ENCODE measurements at places on chromosomes 16 and 17.

DNA sequence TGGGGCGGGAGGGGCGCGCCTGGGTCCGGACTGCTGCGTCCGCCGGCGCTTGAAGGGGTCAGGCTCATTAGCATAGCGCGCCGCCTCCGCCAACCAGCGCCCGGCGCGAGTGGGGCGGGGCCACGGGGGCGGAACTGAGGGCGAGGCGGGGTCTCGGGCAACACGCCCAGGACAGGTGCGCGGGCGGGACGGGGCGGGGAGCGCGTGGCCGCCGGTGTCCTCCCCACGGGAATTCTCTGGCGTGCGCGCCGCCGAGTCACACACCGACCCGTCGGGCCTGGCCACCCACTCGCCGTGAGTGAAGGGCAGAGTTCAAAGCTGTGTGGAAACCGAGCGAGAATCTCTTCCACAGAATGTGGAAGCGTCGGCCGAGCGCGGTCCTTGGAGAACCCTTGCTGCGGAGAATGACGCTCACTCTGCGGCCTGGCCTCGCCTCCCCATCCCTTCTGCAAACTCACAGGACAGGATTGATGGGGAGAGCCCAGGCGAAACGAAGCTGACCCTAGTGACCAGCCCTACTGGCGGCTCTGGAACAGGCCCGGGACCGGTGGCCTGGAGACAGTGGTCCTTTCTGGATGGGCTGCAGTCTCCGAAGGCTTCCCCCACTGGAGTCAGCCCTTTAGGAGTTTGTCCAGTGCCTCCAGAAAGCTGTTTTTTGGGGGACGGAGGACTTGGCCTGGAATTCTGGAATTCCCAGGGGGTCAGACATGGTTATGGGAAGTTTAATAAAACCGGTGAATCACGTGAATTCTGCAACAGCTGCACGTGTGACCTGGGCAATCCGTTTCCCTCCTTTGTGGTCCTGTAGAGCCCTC, at the start of gene SNAI3:
Gene SNAI3, minus strand, starts transcription at position 69 of the 815 bp plus-strand sequence. CDS start 101 bp downstream, outside the sequence.
- DNase-seq: no peak

DNA sequence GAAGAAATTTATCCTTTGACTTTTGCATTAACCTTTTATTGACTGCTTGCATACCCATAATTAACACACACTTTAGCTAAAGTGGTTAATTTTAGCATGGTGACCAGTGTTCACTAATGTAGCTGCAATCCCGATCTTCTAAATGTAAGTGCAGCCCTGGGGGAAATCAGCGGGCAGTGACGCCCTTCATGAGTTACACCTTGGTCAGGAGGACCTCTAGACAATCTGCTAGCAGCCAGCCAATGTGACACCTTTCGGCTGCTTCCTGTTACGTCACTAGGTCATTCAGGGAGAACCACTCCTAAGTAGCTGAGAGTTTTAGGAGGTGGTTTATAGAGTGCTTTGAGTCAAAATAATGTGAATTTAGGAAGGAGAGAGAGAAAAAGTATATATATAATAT, 180.5 kb downstream of the IRX3 start:
- no peak for DNase-seq

GRCh38 chr17:82153745-82154375, 55.8 kb upstream of the FASN start:
- peak; percentile 55 for DNase-seq

DNA sequence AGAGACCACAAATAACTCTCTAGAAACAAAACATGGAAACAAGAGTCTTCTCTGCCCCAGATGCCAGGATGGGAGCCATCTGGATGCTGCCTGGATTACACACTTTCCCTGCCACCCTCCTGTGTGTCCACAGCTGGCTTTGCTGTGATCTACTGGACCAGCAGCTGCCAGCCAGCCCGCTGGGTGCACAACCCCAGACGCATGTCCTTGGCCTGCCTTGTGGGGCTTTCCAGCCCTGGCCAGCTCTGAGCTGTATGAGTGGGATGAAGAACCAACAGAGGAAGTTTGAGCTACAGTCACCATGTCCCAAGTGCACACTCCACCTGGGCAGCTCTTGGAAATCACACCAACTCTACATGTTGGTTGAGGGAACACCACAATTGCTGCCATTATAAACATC, 57.0 kb upstream of the TNRC6C start:
- DNase-seq: no peak

DNA sequence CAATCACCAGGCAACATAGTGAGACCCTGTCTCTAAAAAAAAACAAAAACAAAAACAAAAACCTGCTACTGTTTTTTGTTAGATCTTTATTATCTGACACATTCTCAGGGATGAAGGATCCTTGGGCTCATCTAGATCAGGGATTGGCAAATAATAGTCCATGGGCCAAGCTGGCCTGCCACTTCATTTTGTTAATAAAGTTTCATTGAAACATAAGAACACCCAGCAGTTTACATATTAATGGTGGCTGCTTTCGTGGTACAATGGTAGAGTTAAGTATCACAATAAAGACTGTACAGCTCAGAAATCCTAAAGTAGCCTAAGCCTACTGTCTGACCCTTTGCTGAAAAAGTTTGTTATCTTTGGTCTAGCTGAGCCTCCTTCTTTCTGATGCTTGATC, 32.9 kb upstream of the CLEC18A start:
- no peak for DNase-seq

- DNase-seq: no peak
These were observed 4.3 kb downstream of the TSR3 start for GRCh38 chr16:1347286-1347855.

GRCh38 chr17:70157151-70157550, 12.2 kb upstream of the KCNJ2 start:
- no peak for DNase-seq

- DNase-seq: no peak
These were observed 175.9 kb downstream of the SPECC1 start for GRCh38 chr17:20184977-20185619.

DNA sequence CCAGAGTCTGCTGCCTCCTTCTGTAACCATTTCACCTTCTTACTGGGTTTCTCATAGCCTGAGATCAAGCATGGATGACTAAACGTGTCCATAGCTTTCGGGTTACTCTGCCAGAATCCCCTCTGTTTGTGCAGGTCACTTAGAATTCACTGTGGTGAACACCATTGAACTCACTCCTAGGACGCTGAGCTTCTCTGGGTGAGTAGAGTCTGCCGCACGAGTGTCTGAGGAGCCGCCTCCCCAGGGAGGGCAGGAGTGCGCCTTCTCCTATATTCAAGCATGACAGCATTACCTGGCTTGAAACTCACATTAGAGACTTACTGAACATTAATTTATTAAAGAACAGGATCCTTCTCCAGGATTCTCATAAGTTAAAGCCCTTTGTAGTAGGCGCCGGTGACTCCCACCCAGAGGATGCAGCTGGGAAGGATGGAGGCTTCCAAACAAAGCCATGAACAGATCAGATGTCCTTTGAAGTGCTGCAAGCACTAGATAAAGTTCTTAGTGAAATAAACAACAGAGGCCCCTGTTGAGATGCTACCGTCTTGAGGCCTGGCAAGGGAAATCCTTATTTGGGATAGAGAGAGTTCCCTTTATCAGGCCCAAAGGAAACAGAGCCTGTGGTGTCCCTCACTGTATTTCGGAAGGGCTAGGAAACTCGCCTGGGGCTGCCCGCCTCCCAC, 144.6 kb upstream of the PLCG2 start:
- DNase-seq: no peak

DNA sequence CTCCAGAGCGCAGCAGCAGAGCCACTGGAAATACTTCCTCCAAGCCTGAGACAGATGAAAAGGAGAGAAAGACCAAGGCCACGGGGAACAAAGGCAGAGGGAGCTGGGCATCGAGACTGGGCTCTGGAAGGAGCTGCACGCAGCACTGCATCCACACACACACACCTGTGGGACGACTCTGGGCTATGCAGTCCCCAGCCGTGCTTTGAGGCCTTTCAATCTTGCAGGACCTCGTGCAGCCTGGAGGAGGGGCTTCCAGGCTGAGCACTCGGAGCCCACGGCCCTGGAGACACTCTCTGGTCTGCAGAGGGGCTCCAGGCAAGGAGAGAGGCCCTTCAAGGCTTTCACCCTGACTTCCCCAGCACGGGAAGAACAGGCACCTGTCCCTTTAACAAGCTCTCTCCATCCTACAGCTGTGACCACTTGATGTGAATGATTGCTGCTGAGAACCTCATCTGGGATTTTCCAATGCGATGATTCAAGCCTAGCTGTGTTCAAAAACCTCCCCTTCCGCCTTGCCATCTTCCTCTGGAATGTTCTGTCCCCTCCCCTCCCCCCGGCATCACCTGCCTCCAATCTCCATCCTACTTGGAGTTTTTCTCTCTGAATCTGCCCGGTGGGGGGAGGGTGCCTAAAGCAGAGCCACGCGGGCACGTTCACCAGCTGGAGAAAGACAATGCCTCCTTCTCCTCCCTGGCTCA, 37.5 kb downstream of the RBFOX3 start:
- no peak for DNase-seq

DNA sequence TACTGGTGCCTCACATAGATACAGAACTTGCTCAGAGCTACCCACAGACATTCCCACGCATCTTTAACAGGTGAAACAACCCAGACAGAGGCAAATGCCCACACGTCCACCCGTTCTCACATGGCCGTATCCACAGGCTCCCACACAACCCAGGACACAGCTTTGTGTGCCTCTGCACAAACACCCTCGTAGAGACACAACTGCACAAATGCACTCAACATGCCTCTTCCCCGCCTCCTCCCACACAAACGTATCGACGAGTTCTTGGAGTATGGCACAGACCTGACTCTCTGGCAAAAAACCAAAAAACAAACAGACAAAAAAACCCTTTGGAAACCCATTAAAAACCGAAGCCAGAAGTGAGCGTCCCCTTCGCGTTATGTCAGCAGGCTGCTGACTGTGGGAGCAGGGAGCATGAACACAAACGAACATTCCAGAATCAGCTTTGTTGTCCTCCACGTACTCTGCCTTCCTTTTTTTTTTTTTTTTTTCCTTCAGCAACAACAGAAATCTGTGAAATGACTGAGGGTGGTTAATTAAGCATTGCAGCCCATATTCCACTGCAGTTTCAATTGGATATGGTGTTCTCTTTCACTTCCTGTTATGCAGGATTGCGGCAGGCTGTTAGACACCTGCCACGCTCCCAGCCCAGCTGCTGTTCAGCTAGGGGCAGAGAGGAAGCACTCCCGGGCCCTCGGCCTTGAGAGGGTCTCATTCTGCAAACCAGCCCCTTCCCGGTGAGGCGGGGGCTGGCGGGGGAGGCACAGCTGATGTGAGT, 313.7 kb downstream of the MAF start:
- no peak for DNase-seq

DNA sequence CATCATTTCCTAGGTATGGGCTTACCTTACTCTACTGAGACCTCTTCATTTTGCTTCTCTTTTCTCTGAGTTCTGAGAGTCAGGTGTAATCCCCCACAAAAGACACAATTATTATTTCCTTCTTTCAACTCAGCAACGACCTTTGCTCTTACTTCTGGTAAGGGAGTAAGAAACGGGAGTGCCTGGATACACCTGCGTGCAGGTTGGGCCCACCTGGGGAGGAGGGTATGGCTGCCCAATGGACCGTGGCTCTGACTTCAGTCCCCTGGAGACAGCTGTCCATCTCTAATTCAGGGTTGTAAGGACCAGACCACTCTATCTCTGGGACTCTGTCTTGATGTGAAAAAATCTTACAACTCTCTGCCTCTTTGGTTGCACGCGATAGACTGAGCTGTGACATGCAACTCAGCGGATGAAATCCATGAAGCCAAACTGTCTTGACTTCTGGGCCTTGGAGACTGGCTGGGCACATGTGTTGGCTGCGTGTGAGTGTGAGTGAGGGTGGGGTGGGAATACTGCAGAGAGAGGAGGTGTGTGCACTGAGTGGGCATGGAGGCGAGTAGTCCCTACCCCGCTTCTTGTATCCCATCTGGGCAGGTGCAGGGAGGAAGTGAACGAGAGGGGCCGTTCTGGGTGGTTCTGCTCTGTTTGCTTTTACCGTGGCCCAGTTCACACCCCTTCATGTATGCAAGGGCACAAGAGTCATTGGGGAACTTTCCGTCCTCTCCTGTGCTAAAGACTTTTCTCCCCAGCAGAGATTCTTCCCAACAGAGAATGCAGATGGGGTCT, 1.2 kb downstream of the TMEM238L start:
- DNase-seq: no peak

DNA sequence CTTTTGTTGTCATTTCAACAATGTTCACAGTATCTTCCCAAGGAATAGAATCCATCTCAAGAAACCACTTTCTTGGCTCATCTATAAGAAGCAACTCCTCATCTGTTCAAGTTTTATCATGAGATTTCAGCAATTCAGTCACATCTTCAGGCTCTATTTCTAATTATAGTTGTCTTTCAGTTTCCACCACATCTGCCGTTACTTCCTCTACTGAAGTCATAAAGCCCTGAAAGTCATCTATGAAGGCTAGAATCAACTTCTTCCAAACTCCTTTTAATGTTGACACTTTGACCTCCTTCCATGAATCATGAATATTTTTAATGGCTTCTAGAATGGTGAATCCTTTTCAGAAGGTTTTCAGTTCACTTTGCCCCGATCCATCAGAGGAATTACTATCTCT, 102.1 kb downstream of the CDH13 start:
- DNase-seq: no peak

- DNase-seq: peak; percentile 94
These were observed at the start of gene TMEM100 for GRCh38 chr17:55722742-55723487. TSS of gene TMEM100 (minus strand) at chr17:55722864. CDS start at chr17:55721070, 1,794 bp downstream.

DNA sequence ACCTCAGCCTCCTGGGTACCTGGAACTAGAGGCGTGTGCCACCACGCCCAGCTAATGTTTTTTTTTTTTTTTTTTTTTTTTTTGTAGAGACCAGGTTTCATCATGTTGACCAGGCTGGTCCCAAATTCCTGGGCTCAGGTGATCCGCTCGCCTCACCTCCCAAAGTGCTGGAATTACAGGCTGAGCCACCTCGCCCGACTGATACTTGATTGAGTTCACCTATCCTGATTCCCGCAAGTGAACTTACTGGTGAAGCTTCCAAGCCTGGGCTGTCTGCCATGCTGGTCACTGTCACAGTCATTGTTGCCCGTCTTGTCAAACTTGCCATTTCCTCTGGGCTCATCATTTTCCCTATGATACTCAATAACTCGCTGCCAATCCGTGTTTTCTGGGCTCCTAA, 71.1 kb upstream of the MTMR4 start:
- no peak for DNase-seq

- no peak for DNase-seq
These were observed 36.4 kb downstream of the TXNDC11 start for GRCh38 chr16:11706180-11706742.

DNA sequence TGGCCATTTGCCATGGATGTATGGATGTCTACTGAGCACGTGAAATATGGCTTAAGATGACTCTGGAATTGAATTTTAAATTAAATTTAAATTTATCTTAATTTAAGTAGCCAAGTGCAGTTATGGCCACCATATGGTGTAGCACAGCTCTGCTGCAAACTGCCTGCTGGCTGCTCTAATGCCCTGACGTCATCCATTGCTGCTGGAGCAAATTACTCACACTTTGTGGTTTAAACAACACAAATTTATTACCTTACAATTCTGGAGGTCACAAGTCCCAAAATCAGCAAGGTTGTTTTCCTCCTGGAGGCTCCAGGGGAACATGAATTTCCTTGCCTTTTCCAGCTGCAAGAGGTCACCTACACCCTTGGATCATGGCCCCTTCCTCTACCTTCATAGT, 679.3 kb upstream of the EEF2KMT start:
- no peak for DNase-seq
